Naive thymus-derived CD8-positive, alpha-beta T cell (primary cell): ENCODE measurements at places on chromosomes 2 and 18. TPM values are rescaled to one million over a fixed set of nuclear protein-coding genes. Genes with fewer than 3 reads are reported as not detected.

GRCh38 chr2:172550419-172550818 is 5.5 kb upstream of the PDK1 start:
- no peak for DNase-seq

The DLX1 gene
- polyA plus RNA-seq = not detected

The RBFA gene
- 15.4 TPM for polyA plus RNA-seq

DNA sequence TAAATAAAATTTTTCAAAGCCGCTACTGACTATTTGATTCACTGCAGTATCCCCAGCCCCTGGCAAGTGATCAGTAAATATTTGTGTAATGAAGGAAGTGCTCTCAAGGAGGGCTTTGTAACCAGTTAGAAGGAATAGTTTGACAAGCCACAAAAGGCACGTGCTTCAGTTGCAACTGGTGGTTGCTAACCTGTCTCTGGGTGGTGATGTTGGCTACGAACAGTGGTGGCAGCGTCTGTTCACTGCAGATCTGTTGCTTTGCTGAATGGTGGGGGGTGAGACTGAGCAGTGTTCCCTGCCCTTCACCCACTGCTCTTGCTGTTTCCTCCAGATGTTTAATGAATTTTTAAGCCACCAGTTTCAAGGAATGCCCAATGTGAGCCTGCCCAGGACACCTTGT is 73.9 kb upstream of the SIX2 start:
- no peak for DNase-seq

DNA sequence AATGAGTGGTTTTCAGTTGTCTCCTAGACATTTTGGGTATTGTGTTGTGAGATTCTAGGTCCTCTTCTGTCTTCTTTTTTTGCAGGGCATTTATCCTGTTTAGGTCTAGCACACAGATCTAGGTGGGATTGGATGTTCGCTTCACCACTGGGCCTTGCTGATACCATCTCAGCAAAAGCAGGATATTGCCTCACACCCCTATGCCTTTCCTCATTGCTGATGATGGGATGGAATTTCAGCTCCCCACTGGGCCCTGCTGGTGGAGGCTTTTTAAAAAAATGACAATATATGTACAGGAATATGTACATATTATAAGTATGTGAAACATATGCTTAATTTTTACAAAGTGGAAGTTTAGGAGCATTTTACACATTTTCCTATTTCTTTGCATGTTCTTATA is 5.4 kb upstream of the TOGARAM2 start:
- DNase-seq = no peak

- no peak for DNase-seq
Observed at GRCh38 chr2:223008956-223009355, 43.0 kb upstream of the KCNE4 start.
